ENCODE measurements at places on chromosomes 5 and 9.

DNA sequence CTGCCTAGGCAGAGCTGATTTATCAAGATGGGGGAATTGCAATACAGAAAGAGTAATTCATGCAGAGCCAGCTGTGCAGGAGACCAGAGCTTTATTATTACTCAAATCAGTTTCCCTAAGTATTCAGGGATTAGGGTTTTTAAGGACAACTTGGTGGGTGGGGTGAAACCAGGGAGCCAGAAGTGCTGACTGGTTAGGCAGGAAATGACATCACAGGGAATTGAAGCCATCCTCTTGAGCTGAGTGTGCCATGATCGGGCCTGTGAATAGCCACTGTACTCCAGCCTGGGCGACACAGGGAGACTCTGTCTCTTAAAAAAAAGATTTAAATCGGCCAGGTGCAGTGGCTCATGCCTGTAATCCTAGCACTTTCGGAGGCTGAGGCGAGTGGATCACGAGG is 45.3 kb upstream of the CDK5RAP2 start:
- no peak for DNase-seq

DNA sequence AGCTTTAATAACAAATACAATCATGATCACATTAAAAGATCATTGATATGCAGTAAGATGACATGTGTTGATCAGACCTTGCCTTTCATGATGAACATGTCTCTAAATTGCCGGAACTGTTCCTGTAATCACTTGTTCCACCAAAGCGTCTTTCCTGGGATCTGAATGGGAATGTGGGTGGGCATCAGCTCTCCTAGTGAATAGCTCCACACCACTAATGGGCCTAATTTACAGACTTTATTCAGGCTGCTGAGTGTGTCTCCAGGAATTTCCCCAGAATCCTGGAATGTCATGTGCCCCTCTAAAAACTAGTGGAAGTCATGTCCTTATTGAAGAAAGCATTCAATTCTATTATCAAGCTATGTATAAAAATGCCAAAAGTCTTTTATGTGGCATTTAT is 765.1 kb upstream of the CTNND2 start:
- no peak for DNase-seq

DNA sequence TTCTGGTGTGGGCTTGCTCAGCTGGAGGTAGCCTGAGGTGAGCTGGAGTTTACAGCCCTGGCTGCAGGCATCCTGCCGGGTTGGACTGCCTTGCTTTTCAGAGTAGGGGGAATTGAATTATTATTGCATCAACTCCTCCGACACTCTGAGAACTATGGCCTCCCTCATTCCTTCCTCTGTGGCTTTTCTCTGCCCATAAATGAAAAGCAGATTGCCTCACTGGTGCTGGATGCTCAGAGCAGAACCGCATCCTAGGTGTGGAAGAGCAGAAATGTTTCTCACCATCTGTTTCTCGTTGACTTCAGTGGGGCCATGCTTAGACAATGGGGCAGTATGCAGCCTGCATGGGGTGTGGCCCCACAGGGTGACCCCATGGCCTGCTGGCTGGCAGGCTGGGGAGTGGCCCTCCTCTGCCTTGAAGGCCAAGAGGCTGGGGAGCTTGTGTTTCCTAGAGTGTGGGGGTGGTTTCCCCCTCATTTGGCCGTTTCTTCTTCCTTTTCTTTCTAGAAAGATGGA is 27.3 kb upstream of the TGFBI start:
- no peak for DNase-seq

GRCh38 chr5:138725818-138726416 is 27.3 kb upstream of the CTNNA1 start:
- DNase-seq: no peak

DNA sequence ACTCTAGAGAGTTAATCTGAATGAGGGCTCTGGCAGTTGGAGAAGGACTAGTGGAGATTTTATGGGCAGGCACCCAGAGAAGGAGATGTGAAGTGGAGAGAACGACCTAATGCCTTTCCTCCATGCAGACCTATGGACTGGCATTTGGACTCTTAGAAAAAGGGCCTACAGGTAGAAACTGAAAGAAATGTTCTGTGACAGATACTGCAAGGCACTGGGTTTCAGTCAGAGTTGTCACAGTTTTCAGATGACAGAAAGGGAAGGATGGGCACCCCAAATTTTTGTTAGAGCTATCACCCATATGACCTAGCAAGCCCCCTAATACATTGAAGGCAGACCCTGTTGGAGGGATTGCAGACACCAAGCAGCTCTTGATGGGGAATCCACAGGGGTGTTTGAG is 406.8 kb downstream of the CCDC171 start:
- no peak for DNase-seq

DNA sequence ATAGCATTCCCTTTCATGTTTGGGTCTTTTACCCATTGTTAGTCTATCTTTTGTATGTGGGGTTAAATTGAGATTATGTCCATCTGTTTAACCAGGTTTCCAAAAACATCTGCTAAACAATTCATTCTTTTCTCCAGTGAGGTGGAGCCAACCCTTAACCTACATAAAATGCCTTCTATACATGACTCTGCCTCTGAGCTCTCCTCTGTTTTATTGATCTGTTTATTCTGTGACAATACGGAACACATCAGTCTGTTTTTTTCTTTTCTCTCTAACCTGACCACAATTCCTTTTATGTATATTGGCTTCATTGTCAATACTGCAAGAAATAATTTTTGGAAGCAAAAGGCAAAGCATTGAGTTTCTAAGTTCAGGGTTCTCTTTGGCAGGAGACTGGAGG is 9.9 kb upstream of the ARL15 start:
- no peak for DNase-seq

DNA sequence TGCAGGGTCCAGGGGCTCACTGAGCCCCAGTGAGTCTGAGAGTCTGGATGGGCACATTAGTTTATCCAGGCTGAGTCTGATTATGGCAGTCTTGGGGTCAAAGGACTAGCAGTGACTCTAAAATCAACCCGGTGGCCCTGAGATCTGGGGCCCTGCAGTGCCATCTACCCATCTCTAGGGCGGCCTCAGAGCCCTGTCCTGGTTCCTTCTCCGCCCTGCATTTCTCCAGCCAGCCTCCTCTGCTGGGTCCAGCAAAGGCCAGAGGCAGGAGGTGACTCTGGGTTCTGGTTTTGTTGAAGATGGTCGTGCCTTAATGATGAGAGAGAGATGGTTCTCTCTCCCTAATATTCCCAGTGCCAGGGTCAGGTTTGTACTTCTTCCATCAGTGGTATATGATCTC is 15.0 kb downstream of the DCANP1 start:
- DNase-seq: no peak

DNA sequence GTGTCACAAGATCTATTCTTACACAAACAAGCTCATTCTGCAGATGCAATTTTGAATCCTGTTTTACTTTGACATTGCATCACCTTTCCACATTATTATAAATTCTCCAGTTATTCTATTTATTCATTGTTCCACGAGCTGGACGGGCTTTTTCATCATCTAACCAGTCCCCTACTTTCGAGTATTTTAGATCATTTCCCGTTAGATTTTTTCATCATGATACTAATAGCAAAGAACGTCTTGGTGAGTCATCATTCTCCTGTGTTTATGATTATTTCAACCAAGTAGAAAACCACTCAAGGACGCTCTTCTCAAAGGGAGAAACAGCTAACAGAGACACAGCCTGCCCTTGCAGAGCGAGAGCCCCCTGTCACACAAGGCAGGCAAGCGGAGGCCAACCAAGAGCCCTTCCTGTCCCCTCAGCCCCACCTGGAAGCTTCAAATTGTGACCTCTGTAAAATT is 15.1 kb downstream of the BBLN start:
- DNase-seq: no peak

GRCh38 chr5:173618927-173619519 is 2.6 kb upstream of the BOD1 start:
- DNase-seq: peak; percentile 56

GRCh38 chr9:33184963-33185362 is 17.8 kb upstream of the B4GALT1 start:
- DNase-seq: no peak

DNA sequence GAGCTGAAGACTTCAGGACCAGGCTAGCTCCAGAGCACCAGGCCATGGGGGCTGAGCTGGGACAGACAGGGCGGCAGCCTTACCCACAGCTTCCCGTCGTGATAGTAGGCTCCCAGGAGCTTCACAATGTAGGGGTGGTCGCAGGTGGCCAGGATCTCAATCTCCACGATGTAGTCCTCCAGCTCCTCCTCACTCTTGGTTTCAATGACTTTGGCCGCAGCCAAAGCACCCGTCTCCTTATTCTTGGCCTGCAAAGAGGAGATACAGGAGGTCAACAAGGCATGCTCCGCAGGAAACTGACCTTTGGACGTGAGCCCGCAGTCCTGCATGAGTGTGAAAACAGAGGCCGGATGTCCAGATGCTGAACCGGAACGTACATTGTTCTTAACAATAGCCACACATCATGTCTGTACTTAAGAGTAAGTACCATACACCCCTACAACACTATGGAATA is 31.5 kb downstream of the STK10 start:
- peak; percentile 30 for DNase-seq

DNA sequence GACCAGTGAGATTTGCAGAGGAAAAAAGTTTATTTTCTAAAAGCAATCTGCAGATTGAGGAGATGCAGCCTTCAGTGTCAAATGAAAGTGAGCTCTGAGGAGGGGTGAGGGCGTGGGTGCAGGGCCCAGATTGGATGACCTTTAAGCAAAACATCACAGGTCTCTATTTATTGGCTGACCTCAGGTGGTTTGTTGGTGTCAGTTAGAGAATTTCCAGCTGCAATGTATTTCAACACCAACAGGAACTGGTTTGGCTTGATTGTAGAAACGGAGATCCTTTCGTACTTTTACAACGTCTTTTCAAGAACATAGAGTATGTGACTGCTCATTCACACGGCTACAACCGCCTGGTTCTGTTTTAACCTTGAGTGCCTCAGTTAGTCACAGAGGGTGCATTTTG is 1069.1 kb downstream of the EFNA5 start:
- DNase-seq: no peak

DNA sequence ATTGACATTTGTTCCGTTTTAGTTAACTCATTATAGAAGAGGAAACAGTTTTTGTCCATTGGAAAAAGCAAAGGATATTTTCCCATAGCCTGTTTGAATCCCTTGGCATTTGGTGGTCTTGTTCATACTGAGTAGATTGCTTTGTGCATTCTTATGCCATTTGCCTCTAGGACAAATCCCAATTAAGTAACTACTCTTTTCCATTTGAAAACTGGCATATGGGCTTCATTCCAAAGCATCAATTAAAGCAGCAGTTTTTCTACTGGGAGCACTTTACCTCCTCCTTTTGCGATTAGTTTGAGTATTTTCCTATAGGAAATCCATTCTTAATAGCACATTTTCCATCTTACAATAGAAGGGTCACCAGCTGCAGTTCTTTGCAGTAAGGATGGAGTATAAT is 31.2 kb downstream of the GPR21 start:
- DNase-seq: no peak

GRCh38 chr9:109509611-109510010 is 11.5 kb upstream of the PTPN3 start:
- no peak for DNase-seq

DNA sequence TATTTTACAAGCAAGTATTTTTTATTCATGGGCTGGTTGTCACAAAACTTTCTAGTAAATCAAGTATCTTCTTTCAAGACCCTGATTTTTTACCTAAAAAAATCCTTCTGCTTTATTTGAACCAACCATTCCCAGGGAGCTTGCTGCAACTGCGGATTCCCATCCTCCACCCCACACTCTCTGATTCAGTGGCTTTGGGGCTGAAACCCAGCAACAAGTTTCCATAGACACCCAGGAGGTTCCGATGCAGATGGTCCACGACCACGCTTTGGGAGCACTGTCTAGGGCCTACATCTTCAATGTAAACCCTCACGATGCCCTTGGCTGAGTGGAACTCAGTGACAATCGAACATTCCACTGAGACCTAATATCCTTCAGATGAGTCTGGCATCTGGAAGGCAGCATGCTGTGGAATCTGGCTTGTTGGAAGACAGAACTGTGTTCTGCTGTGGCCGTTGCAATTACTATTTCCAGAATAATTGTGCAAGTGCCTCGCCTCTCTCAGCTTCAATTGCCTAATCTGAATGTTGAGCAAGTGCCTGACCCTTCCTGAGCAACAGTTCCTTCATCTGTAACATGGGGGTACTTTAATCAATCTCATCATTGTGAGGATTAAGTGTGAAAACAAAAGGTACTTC is 105.1 kb downstream of the INSYN2B start:
- DNase-seq: peak; percentile 47

DNA sequence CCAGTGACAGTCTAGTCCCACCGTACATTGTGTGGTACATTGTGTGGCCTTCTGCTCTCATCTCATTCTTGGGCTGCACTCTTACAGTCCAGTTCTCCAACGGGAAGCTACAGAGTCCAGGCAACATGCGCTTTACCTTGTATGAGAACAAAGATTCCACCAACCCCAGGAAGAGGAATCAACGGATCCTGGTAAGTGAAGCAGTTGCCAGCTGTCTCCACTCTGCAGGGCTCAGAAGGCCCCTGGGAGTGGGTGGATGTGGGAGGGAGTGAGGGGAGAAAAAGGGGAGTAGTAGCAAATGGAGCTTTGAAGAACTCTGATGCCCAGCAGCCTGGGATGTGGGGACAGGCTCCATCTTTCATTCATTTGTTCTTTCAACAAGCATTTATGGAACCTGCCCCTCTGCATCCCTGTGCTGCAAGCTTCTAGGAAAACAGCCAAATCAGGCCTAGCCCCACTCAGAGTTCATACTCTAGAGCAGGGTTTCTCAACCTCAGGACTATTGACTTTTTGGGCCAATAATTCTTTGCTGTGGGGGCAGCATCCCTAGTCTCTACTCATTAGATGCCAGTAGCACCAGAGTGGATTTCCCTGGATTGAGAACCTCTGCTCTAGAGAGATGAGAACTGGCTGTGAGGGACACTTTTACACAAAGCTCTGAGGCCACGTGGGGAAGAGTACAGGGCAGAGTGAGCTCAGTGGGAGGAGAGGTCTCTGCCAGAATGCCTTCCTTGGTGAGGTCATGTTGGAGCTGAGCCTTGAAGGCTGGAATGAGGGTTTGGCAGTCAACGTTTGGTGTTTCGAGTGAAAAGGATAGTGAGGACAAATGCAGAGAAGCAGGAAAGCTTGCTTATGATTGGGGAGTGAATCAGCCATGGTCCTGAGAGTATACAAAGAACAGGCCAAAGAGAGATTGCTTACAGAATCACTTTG is 1.1 kb downstream of the POLR1E start:
- peak; percentile 44 for DNase-seq

GRCh38 chr5:172881691-172882370 is 47.8 kb downstream of the ERGIC1 start:
- no peak for DNase-seq

DNA sequence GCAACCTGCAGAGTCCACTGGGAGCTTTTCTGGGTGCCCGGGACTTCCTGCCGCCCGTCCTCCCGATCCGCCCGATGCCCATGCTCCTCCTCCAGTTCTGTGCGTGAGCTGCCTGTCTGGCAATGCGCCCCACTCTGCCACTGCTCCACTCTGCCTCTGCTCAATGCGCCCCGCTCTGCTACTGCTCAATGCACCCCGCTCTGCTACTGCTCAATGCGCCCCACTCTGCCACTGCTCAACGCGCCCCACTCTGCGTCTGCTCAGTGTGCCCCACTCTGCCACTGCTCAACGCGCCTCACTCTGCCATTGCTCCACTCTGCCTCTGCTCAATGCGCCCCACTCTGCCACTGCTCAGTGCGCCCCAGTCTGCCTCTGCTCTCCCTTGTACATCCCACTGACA is 436.0 kb downstream of the NR2F1-AS1 start:
- DNase-seq: no peak

Measured in body of pancreas (tissue), 4 donors.